ENCODE measurements at places on chromosomes 7 and 10. TPM values are rescaled to one million over a fixed set of nuclear protein-coding genes. Genes with fewer than 3 reads are reported as not detected.

FGFR2 gene
- 81.6 TPM for total RNA-seq

MKLN1 gene
- 45.9 TPM for total RNA-seq

HOXA2 gene
- not detected for total RNA-seq

HYAL4 gene
- not detected for total RNA-seq

All from H1 (cell line).